ENCODE measurements at places on chromosomes 6 and 20. TPM values are rescaled to one million over a fixed set of nuclear protein-coding genes. Genes with fewer than 3 reads are reported as not detected.

DNA sequence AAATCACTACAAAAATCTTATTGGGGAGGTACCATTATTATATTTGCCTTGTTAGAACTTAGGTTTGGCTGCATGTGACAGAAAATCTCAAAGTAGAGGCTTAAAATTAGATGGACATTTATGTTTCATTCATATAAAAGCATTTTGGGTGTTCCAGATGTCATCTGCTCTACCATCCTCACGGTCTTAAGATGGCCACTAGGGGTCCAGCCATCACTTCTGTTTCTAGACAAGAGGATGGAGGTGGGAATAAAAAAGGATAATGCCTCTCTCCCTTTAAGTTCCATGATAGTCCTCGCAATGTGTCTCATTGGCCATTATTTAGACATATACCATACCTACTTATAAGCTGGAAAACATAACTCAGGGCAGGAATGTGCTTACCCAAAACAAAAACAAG lies 929.5 kb downstream of the KIF16B start:
- no peak for DNase-seq
- H3K36me3 ChIP-seq: no peaks in the 10 kb centered on the region
- H3K27me3 ChIP-seq: no peaks in the 10 kb centered on the region
- no peaks in the 10 kb centered on the region for H3K4me1 ChIP-seq

Gene PAX1
- 0.84 TPM for total RNA-seq

- H3K4me3 ChIP-seq: no peak overlapping the region
- DNase-seq: no peak
- peak overlapping the region; percentile 3 for H3K27ac ChIP-seq
- H3K4me1 ChIP-seq: peaks cover 43% of the 10 kb centered on the region
These were observed 51.4 kb downstream of the TXLNB start for GRCh38 chr6:139240161-139241010.

DNA sequence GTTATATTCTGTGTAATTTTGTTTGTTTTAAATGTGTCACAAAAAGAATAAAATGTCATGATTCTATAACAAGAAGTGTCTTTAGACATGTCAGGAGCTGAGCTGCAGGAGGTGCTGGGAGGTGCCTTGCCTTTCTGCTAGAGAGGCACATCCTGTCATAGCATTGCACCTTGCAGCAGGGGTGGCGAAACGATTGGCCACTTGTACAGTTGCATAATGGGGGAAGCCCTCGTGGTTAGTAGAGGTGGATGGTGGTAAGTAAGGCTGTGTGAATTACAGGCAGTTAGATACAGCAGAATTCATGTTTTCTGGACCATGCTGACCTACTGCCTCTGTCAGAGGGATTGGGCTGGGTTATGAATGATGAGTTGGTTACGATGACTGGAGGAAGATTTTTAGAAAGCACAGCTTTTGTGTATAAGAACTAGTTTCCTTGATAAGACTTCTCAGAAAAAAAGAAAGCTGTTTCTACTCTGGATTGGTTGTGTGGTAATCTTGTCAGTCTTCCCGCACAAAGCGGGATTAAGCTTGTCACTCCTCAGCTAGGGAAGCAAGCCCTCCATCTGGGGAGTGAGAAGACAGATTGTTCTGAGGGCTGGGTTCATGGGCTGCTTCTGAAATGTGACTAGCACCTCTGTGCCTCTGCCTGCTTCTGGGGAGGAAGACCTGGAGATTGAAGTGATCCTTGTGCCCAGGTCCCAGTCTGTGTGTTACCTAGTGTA lies 74.9 kb downstream of the FOXO3 start:
- H3K36me3 ChIP-seq: no peaks in the 10 kb centered on the region
- H3K27ac ChIP-seq: peak overlapping the region; percentile 1
- DNase-seq: no peak
- H3K4me1 ChIP-seq: peaks cover 75% of the 10 kb centered on the region

Gene BFSP1
- total RNA-seq: 0.30 TPM

Gene KAT14
- total RNA-seq: 23.9 TPM

Gene FAM162B
- total RNA-seq: 2.8 TPM

Measured in psoas muscle (tissue), 8 donors.